ENCODE measurements at places on chromosomes 11 and 22. TPM values are rescaled to one million over a fixed set of nuclear protein-coding genes. Genes with fewer than 3 reads are reported as not detected.

SVIP gene
- total RNA-seq = 16.5 TPM

CADM1 gene
- 0.81 TPM for total RNA-seq

TMPRSS5 gene
- 0.16 TPM for total RNA-seq

PNPLA5 gene
- not detected for total RNA-seq

GUCY1A2 gene
- total RNA-seq = 0.13 TPM

SYTL2 gene
- total RNA-seq = 6.0 TPM

CECR2 gene
- under 0.01 TPM for total RNA-seq

TM7SF2 gene
- 16.1 TPM for total RNA-seq

All from bladder microvascular endothelial cell (primary cell).